ENCODE measurements at places on chromosomes 16 and 17.

DNA sequence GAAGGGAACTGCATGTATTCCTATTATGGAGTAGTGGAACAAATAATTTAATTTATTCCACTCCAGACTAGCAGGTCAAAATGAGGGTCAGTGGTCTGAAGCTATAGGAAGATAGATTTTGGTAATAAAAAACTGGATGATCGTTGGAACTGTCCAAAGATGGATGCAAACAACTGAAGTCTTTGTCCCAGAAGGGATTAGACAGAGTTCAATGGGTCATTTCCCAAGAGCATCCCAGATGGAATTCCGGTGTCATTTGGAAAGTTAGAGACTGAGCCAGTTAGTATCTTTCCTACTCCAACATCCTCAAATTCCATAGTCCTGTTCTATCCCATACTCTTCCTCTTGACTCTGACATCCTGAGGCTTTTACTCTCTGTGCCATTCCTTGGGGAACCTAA lies 22.8 kb upstream of the TOX3 start:
- DNase-seq, result no peak

- peak; percentile 78 for DNase-seq
Observed at GRCh38 chr17:42928714-42929496, 28.3 kb downstream of the G6PC1 start.

GRCh38 chr17:48644910-48645557 lies 18.9 kb upstream of the HOXB9 start:
- DNase-seq, result no peak

DNA sequence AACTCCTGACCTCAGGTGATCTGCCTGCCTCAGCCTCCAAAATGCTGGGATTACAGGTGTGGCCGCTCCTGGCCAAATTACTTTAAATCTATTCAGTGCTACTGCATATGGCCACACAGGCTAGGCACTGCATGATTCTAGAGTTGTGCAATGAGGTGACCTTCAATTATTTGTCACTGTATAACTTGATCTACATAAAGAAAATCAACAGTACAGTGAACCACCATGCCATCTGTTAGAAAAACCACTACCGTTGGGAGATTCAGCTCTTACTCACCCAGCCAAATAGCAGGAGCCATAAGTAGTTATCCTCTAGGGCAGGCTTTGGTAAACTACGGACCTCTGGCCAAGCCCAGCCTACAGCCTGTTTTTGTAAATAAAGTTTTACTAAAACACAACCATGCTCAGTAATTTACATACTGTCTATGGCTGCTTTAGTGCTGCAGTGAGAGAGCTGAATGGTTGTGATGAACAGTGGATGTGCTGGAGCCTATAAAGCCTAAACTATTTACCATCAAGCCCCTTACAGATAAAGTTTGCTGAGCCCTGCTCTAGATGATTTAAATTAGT lies 40.7 kb upstream of the TANC2 start:
- DNase-seq, result peak; percentile 20

DNA sequence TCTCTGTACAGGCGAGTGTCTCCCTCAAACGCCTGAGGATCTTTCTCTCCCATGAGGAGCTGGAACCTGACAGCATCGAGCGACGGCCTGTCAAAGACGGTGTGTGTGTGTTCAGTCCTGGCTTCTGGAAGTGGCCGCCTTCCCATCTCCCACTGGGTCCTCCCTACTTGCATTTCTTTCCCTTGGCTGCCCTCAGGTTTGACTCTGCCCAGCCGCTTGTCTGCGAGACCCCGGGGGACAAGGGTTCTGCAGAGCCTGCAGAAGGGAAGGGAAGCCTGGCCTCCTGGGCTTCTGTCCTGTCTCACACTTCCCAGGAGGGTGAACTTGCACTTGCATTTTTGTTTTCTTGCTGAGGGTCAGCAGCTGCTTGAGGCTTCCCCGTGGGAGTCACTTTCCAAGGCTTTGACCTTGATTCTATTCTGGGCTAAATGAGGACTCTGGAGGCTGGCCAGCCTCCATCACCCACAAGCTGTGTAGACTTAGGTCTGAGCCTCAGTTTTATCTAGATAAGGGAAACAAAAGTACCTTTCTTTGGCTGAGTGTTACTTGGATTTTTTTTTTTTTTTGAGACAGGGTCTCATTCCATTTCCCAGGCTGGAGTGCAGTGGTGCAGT lies 122.3 kb downstream of the ABCC1 start:
- DNase-seq, result peak; percentile 40

DNA sequence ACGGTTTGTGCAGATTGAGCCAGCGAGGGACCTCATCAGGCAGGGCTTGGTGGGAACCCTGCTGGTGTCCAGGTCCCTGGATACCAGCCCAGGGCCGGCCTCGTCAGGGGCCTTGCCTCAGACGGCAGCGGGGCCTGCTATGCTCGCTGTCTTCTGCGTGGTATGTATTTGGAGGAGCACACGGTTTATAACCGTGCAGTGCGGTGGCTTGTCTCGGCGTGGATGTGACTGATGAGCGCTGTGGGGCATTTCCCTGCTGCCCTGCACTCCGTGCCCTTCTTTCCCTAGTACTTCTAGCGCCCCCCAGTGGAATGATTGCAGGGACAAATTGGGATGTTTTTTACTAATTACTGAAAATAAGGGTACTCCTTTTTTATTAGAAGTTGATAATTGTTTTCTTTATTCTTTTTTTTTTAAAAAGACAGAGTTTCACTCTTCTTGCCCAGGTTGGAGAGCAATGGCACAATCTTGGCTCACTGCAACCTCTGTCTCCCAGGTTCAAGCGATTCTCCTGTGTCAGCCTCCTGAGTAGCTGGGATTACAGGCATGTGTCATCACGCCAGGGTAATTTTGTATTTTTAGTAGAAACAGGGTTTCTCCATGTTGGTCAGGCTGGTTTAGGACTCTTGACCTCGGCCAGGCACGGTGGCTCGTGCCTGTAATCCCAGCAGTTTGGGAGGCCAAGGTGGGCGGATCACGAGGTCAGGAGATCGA lies 15.3 kb downstream of the TBCD start:
- DNase-seq, result peak; percentile 40

DNA sequence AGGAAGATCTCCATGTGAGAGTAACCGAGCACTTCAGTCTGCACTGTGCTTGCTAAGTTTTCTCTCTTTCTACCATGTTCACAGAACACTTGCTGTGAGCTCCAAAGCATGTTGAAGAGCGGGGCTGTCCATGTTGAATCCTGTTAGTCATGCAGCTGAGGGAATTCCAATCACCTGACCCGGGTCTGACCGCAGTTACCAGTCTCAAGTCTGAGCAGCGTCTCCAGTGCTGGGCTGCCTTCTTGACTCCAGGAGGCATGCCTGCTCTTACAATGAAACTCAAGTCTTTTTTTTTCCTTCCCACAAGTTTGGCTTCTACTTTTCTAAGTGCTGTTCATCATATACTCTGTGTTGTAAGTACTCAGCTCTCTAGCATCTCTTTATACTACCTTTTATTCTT lies 44.3 kb downstream of the HOXB1 start:
- peak; percentile 85 for DNase-seq

- DNase-seq, result peak; percentile 80
Observed at GRCh38 chr17:43907425-43907981, at the start of gene MPP2. Gene MPP2 (minus strand): TSS chr17:43907536. CDS start chr17:43904460, 3,076 bp downstream.

GRCh38 chr16:48378276-48378675 lies 6.9 kb downstream of the SIAH1 start:
- no peak for DNase-seq

GRCh38 chr17:62882284-62882683 lies 74.2 kb upstream of the MARCHF10 start:
- no peak for DNase-seq

GRCh38 chr17:43814714-43815113 lies 18.2 kb downstream of the MPP3 start:
- peak; percentile 63 for DNase-seq
